ENCODE measurements at places on chromosomes 6 and 20.

GRCh38 chr20:62835931-62836861 is 19.3 kb downstream of the COL9A3 start:
- no peak overlapping the region for H3K27ac ChIP-seq
- no peaks in the 10 kb centered on the region for H3K36me3 ChIP-seq
- no peaks in the 10 kb centered on the region for H3K4me1 ChIP-seq

DNA sequence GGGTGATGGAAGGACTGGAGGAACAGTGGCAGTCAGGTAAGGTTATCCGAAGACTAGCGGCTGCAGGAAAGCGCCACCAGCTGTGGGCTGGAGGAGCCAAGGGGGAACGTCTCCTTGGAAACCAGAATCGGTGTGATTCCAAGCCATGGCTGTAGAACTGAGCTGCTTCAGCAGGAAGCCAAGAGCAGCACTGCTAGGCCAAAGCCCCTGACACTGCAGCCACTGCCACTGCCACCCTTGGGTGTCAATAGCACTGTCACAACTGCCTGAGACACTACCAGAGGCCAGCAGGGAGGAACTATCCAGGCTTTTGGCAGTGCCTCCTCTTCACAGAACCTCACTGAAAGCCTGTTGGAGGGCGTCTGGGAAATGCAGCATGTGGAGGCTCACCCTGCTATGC is 289.6 kb upstream of the SUPT3H start:
- H3K27me3 ChIP-seq: peaks cover 37% of the 10 kb centered on the region
- DNase-seq: no peak
- H3K4me3 ChIP-seq: no peak overlapping the region
- H3K36me3 ChIP-seq: no peaks in the 10 kb centered on the region
- peaks cover 40% of the 10 kb centered on the region for H3K4me1 ChIP-seq

DNA sequence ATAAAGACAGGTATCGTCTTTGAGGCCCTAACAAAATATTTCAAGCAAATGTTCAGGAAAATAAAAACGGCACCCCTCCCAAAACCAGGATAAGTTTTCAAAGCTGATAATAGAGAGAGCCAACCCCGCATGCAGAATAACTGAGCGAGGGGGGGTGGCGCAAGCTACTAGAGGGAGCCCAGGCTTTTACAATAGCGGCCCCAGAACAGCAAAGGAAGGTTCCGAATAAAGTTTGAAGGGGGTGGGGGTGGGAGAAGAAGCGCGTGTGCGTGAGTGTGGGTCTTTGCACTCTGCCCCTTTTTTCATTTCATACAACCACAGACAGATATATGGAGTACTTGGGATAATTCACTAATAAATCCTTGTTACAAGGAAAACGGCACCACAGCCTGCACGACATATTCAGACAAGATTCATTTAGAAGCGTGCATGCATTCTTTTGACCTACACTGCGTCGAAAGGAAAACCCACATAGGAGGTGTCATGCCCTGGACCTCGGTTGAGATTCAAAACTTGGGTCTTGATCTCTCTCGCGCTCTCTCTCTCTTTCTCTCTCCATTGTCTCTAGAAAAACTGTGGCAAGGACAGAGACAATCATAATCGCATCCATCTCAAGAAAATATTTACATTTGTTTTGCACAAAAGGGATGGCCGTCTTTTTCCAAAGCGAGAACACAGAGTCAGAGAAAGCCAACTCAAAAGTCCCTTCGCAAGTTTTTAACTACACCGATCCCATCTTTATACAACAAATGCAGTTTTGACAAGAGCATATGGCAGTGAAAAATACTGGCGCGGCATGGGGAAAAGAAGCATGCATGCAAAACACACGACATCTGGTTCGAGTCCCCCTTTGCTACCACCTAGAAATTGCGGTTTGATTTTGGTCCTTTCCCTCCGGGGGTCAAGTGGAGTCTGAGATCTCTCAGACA is 1.6 kb downstream of the OLIG3 start:
- H3K27me3 ChIP-seq: peaks cover 100% of the 10 kb centered on the region
- DNase-seq: no peak
- H3K4me1 ChIP-seq: peaks cover 79% of the 10 kb centered on the region

GRCh38 chr6:2688401-2689064 is 62.2 kb downstream of the MYLK4 start:
- no peak for DNase-seq
- no peaks in the 10 kb centered on the region for H3K36me3 ChIP-seq
- H3K27ac ChIP-seq: no peak overlapping the region

- H3K4me3 ChIP-seq: no peak overlapping the region
- no peak overlapping the region for H3K27ac ChIP-seq
- H3K36me3 ChIP-seq: no peaks in the 10 kb centered on the region
- peaks cover 26% of the 10 kb centered on the region for H3K27me3 ChIP-seq
Measured at GRCh38 chr6:16947375-16948015, 154.4 kb upstream of the STMND1 start.

DNA sequence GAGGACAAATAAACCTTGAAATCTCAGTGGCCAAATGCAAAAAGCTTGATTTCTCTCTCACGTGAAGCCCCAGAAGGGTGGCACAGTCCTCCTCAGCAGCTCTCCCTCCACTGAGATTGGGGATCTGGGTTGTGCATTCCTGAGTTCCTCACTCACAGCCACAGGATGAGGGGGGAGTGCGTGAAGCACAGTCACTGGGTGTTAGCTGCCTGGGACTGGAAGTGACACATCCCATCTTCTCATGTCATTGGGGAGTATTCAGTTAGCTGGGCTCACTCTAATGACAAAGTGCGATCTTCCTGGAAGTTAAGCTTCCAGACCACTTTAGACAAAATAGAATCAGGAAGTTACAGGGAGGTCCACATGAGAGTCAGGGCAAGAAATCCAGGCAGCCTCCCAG is 192.2 kb upstream of the LRFN2 start:
- H3K27ac ChIP-seq: no peak overlapping the region
- H3K4me3 ChIP-seq: no peak overlapping the region
- DNase-seq: no peak
- H3K27me3 ChIP-seq: peaks cover 20% of the 10 kb centered on the region

DNA sequence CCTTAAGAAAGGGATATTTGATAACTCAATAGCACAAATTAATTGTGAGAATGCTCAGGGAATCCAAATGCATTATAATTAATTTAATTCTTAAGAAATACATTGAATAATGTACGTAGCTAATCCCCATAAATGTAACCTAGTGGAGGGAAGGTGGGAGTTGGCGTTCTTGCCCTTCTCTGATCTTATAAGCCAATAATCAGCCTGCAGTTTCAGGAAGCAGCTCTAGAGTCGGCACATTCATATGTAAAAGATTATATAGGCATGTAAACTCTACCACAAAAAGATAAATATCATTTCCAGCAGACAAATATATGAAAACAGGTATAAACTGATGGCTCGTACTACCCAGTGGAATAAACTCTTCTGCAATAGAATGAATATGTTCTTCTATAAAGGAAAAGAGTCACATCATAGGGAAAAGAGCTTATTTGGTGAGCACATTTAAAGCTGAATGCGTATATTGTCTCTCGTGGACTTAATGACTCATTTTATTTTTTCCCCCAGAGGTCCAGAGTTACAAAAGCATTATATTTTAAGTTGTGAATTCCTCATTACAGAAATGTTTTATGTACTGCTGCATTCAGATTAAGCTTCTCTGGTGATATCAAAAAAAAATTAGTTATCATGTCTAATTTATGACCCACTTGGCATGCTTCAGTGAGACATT is 112.2 kb downstream of the TFAP2A start:
- no peak overlapping the region for H3K27ac ChIP-seq
- H3K4me3 ChIP-seq: no peak overlapping the region
- no peaks in the 10 kb centered on the region for H3K36me3 ChIP-seq

GRCh38 chr6:6969761-6970223 is 138.0 kb upstream of the RREB1 start:
- H3K36me3 ChIP-seq: no peaks in the 10 kb centered on the region
- H3K4me3 ChIP-seq: no peak overlapping the region
- no peak overlapping the region for H3K27ac ChIP-seq
- peaks cover 20% of the 10 kb centered on the region for H3K27me3 ChIP-seq

- no peak overlapping the region for H3K4me3 ChIP-seq
- H3K4me1 ChIP-seq: no peaks in the 10 kb centered on the region
- no peak for DNase-seq
- H3K27ac ChIP-seq: no peak overlapping the region
- H3K27me3 ChIP-seq: peaks cover under 1% of the 10 kb centered on the region
Measured at GRCh38 chr6:168634541-168635328, 193.8 kb downstream of the SMOC2 start.

- DNase-seq: no peak
- no peaks in the 10 kb centered on the region for H3K36me3 ChIP-seq
- no peak overlapping the region for H3K4me3 ChIP-seq
- peaks cover 74% of the 10 kb centered on the region for H3K27me3 ChIP-seq
Measured at GRCh38 chr6:43389730-43390295, 20.4 kb upstream of the ZNF318 start.

- peaks cover 20% of the 10 kb centered on the region for H3K27me3 ChIP-seq
- peaks cover 7% of the 10 kb centered on the region for H3K4me1 ChIP-seq
- DNase-seq: no peak
- no peaks in the 10 kb centered on the region for H3K36me3 ChIP-seq
- H3K4me3 ChIP-seq: no peak overlapping the region
Measured at GRCh38 chr20:24207803-24208300, 219.3 kb upstream of the GGTLC1 start.

- H3K4me1 ChIP-seq: peaks cover 25% of the 10 kb centered on the region
- no peaks in the 10 kb centered on the region for H3K36me3 ChIP-seq
- no peak overlapping the region for H3K4me3 ChIP-seq
- H3K27ac ChIP-seq: no peak overlapping the region
Measured at GRCh38 chr20:1848373-1848772, 46.8 kb upstream of the SIRPA start.

- no peak for DNase-seq
- H3K4me1 ChIP-seq: no peaks in the 10 kb centered on the region
- no peak overlapping the region for H3K27ac ChIP-seq
- no peaks in the 10 kb centered on the region for H3K36me3 ChIP-seq
Measured at GRCh38 chr6:13776602-13777001, 37.8 kb downstream of the MCUR1 start.

GRCh38 chr20:33945391-33946081 is 48.2 kb upstream of the RALY start:
- no peaks in the 10 kb centered on the region for H3K4me1 ChIP-seq
- peaks cover 3% of the 10 kb centered on the region for H3K36me3 ChIP-seq
- no peak overlapping the region for H3K4me3 ChIP-seq
- H3K27ac ChIP-seq: no peak overlapping the region

DNA sequence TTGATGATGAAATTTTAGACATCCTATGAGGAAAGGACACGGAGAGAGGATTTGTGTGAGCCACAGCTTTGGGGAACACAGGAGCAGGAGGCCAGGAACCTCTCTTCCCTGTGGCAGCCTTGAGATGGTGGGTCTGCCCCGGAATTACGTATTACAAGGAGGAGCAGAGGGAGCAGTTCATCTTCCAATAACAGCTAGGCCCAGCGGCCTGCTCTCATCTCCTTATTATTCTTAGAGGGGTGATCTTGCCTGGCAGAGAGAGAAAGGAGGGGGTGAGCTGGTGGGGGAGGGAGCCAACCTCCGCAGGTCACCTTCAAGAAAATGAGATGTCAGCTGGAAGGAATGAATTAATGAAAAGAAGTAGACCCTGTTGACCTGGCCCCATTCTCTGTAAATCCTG is 305.8 kb downstream of the LRFN2 start:
- H3K27me3 ChIP-seq: peaks cover 21% of the 10 kb centered on the region
- H3K36me3 ChIP-seq: no peaks in the 10 kb centered on the region
- no peak overlapping the region for H3K4me3 ChIP-seq
- H3K27ac ChIP-seq: no peak overlapping the region
- DNase-seq: no peak
- H3K4me1 ChIP-seq: no peaks in the 10 kb centered on the region

DNA sequence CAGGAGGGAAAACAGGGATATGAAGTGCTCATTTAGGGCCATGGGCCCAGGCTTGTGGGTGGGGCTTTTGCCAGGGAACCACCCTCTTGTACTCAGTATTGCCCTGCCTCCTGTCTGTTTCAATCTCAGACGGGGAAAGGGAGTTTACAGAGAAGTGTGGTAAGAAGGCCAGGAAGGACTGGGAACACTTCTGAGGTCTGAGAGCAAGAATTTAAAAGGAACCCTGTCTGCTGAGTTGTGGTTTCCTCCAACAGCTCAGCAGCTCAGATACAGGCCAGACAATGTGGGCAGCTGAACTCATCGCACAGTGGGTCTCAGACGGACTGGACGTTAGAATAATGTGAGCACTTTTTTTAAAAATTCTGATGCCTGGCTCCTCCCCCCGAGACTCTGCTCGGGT is 354.1 kb upstream of the ARID1B start:
- peaks cover 4% of the 10 kb centered on the region for H3K27me3 ChIP-seq
- H3K4me3 ChIP-seq: no peak overlapping the region
- peaks cover 35% of the 10 kb centered on the region for H3K4me1 ChIP-seq
- peaks cover 3% of the 10 kb centered on the region for H3K36me3 ChIP-seq

DNA sequence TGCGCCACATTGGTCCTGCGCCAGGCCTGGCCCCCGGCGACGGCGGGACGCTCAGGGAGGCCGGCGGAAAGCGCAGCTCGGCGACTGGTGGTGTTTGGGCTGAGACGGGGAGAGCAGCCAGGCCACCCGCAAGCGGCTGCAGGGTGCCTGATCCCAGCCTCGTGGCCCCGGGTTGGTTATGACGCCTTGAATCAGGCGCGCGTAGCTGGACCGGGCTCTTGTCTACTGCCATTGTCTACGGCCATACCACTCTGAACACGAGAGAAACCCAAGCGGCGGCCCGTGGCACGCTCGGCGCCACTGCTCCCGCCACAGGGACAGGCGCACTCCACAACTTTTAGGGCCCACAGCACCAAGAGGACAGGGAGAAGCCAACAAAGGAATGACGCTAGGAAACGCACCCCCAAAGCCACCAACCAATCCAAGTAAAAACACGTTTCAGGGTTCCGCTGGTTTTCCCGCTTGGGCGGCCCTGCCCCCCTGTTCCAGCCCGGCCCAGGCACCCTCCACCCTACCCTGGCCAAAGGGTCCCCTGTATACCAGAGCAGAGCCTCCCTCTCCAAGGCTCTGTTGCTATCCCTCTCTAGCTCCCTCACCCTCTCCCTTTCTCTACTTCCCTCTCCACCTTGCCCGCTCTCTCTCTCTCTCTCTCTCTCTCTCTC is 1849.3 kb upstream of the DEFB115 start:
- peaks cover 61% of the 10 kb centered on the region for H3K27me3 ChIP-seq
- H3K4me1 ChIP-seq: peaks cover 10% of the 10 kb centered on the region
- H3K36me3 ChIP-seq: peaks cover 5% of the 10 kb centered on the region
- peak overlapping the region; percentile 3 for H3K4me3 ChIP-seq

DNA sequence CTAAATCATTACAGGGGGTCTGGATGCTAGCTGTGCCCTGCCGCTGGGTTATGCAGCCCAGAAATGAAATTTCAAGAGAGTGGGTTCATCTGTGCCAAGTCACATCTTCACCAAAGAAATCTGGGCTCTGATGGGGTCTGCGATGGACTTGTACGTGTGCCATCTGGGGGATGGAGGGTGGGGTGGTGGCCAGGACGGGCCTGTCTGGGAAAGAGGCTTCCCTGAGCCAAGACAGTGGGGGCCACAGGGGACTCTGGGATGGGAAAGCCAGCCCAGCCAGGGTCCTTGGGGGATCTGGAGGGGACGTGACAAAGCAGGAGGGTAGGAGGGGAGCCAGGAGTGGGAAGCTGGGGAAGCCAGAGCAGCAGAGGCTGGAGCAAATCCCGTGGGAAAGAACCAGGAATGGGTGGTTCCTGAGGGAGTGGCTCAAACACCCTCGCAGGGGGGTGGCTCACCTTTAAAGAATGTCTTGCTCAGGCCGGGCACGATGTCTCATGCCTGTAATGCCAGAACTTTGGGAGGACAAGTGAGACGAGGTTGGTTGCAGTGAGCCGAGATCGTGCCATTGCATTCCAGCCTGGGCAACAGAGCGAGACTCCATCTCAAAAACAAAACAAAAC is 36.3 kb upstream of the SULF2 start:
- H3K36me3 ChIP-seq: no peaks in the 10 kb centered on the region
- H3K4me1 ChIP-seq: no peaks in the 10 kb centered on the region
- peaks cover 44% of the 10 kb centered on the region for H3K27me3 ChIP-seq
- no peak overlapping the region for H3K4me3 ChIP-seq
